ENCODE measurements at places on chromosomes 7 and 10.

DNA sequence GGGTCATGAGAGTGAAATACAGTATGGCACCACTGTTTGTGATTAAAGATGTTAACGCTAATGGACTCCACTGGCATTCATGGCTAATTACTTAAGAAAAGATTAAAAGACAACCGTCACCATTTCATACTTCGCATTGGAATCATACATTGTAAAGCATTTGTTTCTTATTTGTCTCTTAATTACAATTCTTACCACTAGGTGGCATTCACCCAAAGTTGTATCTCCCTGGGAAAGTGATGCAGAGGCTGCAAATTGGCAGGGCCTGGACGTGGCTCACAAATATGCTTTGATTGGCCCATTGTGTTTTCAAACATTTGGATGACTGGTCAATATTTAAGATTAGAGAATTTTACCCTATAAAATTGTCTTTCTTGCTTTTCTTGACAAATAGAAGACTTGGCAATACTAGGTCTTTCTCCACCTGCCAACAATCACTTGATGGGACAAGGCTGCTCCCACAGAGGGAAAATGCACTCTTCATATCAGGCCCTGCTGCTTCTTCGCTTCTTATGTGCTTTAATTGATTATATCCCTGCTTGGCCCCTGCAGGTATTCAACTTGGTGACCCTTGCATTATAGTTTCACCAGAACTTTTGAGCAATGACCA, 72.1 kb upstream of the STARD3NL start:
- no peak for DNase-seq

DNA sequence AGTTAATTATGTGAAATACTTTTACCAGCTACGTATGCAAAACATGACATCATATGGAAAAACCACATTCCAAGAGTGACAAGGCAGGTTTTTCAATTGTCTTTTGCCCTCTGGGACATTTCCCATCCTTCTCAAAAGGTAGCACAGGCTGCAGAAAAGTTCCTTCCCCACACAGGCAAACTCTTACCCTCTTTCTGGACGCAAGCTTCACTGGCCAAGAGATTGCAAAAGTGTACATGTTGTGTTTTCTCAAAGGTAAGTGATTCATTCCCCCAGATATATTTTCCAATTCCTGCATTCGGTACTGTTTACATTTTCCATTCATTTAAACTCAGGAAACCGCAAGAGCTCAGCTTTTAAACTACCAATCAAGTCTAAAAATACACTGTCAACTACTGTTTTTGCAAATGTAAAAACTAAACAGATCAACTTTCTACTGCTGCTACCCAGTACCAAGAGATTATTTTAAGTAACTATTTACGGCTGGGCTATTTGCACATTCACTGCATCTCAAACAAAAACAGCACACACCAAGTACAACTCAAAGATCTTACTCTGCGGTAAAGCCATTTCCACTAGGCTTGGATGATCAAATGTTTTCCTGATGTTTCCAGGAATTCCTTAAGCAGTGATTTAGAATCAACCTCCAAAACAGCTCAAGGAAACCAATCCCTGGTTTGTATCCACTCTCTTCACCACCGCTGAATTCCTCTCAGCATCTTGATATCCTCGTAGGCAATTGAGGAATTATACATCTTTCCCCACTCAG, 233.6 kb upstream of the CCDC6 start:
- no peak for DNase-seq

- DNase-seq: no peak
Measured at GRCh38 chr7:8063706-8064297, 95.2 kb downstream of the GLCCI1 start.

DNA sequence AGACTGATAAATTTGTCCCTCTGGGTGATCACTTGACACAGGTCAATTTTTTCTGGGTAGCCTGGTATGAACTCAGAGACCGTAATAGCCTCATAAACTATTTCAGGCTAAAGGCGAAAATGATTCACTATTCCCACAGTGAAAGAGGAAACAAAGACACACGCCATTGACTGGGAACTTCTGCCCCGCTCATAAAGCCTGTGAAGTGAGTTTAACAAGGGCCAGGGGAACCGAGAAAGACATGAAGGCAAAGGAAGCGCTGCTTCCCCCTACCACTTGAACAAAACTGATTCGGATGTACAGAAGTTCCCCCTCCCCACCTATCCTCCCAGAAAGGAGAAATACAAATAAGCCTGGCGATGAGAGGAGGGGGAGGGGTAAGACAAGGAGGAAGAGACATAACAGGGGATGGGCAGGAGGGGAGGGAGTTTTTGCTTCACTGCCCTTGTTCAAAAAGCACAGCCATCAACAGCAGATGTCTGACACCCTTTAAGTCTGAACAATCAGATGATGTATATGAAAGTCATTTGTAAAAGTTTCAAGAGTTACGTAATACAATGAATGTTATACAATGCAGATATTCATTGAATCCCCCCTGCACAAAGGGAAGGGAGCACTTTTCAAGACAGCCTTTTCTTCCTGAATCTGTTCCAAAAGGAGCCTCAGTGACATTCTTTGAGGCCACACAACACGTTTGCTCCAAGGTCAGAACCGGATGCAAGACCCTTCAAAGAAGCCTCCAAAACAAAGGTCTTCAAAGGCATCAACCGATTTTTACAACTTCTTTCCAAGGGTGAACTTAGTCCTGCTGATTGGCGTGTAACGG, 734 bp downstream of the ABCB4 start:
- DNase-seq: no peak

GRCh38 chr10:3987143-3987974, 202.3 kb upstream of the KLF6 start:
- DNase-seq: no peak

- DNase-seq: no peak
Measured at GRCh38 chr7:75896803-75897327, 18.0 kb downstream of the RHBDD2 start.

DNA sequence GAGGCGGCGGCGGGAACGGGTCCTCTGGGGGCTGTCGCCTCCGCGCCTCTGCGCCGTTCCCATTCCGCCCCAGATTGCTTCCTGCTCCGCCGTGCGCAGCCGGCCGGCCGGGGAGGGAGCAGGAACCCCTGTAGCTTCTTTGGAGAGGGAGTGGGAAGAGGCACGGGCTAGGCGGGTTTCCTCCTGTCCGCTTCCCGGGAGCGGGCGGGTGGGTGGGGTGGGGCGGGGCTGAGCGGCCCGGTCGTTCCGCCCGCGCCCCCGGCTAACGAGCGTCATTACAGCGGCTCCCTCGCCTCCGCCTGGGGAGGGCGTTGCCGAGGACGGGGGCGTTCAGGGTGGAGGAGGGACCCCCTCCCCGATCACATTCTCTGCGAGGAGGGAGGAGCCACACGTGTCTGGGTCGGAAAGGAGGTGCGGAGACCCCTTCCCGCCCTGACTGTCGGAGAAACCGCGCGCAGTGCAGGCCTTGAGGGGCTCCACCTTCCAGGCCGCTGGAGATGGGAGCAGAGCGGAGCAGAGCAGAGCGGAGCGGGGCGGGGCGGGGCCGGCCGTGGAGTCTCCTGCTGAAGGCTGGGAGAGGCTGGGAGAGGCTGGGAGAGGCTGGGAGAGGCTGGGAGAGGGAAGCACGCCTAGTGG, 39.7 kb downstream of the AGAP3 start:
- peak; percentile 83 for DNase-seq

DNA sequence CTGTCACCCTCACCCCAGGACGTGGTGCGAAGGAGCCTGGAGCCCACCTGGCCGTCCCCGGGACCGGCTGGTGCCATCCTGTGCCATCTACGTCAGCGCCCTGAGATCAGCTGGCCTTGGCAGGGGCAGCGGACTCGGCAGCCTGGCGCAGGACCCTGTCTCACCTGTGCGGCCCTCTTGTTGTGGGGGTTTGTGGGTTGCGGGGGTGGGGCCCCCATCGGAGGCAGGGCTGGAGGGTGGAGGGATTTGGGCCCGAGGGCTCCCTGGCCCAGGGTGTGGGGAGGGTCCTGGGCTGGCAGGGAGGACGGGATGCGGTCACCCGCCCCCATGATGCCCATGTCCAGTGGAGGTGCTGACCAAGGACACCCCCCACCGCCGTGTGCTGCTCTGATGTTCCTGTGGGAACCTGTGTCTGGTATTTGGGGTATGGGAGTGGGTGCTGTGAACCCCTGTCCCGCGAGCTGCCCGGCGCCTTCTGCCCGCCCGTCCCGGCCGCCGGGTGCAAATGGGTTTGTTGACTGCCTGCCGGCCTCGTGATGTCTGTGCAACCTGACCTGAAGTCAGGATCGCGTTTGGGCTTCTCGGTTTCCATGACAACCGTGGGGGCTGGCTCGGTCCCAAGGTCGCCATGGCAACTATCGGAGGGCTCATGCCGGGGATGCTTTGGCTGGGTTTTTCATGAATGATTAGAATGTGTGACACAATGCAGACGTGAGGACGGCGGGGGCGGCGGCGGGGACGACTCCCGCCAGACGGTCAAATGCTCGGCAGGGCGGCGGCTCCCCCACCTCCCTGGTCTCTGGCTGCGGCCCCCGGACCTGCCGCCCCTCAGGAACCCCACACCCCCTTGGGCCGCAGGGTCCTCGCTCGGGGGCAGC, 7.3 kb downstream of the MAFK start:
- DNase-seq: peak; percentile 87

DNA sequence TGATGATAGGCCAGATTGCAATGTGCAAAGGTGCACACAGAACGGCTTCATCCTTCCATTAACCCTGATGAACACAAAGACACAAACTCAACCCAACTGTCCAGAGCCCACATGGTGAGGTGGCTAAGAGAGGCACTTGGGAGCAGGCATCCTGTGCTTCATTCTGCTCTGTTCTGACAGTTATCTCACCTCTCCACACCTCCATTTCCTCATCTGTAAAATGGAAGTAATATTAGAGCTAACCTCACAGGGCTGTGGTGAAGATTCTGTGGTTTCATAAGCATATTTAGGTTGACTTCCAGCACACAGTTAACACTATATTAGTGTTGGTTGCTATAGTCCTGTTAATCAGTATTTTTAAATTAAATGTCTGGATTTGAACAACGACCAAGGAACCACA, 126.3 kb downstream of the TAX1BP1 start:
- DNase-seq: no peak

- DNase-seq: no peak
Measured at GRCh38 chr7:4916113-4916512, 32.6 kb upstream of the RADIL start.

- DNase-seq: peak; percentile 92
Measured at GRCh38 chr10:99329304-99329553, at the start of gene CNNM1. CNNM1 (plus strand) TSS chr10:99329356; CDS start chr10:99329388, 32 bp downstream.

GRCh38 chr7:107138696-107139420, 29.9 kb upstream of the HBP1 start:
- DNase-seq: peak; percentile 76

DNA sequence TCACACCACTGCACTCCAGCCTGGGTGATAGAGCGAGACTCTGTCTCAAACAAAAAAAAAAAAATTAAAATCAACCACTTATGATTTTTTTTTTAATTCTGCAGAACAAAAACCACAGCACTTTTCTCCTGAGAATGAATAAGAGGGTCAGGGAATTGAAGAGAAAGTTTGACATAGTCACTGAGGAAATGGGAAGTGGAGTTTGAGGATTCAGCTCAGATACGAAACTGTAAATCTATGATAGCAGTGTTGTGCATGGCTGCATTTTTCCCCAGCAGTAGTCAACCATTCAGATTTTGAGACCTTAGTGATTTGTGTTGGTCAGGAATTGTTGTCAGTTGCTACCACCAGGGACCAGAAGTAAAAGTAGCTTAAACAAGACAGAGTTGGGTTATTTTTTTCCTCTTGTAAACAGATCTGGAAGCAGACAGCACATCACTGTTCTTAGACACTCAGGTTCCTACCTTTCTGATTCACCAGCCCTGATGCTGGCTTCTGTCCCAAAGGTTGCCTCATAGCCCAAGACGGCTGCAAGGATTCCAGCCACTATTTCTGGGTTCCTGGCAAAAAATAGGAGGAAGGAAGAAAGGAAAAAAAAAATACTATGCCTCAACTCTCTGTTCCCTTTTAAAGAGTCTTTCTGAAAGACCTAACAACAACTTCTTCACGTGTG, 20.1 kb downstream of the PILRA start:
- DNase-seq: no peak

DNA sequence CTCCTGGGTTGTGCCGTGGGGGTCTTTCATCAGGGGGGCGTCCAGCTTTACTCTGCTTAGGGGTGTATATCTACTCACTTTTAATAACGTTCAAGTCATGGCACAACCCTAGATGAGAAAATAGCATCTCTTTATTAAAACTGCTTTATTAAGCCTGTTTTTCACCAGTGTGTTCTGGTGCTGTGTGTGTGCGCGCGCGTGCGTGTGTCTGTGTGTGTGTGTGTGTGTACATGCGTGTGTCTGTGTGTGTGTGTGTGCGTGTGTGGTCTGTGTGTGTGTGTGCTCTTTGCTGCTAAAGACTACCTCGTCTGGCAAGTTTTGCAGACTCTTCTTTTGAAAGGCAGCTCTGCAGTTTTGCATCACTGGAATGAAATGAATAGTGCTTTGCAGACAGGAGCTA, 390.9 kb upstream of the MKI67 start:
- DNase-seq: no peak

DNA sequence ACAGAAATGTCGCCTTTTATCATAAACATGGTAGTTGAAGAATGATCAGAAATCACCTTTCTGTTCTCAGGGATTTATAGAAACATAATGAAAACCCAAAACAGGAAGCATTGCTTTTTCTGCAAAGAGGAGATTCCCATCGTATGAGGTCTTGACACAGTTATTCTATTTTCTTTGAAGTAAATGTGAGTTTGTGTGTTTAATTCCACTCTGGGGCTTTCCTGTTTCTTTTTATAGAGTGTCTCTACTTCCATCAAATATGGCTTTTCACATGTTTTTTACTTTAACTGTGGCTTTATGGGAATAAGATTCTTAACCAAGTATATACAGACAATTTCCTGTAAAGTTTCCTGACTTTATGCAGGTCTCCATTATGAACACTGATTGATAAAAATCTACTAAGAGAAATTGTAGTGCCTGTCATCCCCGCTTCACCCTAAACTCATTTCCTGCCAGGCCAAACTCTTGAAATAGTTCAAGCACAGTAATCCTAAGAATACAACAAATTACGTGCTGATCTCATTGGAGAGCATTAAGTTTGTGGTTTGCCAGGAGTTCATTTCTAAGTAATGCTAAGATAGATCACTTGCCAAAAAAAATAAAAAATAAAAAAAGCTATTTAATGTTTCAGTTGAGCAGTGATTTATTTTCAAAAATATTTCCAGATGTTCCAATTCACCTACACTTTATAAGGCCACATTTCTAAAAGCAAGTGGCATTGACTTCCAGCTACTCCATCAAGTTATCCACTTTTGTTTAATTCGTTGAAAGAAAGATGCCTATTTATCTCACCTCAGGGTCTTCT, 52.2 kb upstream of the SEC61G start:
- DNase-seq: no peak

- DNase-seq: no peak
Measured at GRCh38 chr7:22996470-22996869, 17.5 kb downstream of the HYCC1 start.

DNA sequence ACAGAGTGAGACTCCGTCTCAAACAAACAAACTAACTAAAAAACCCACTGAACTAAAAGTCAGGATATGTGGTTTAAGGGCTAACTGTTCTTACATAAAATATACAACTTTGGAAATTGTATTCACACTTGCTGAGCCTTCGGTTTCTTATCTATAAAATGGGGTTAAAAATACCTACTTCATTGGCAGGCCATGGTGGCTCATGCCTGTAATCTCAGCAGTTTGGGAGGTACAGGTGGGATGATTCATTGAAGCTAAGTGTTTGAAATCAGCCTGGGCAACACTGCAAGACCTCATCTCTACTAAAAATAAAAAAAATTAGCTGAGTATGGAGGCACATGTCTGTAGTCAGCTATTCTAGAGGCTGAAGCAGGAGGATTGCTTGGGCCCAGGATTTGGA, 115.4 kb upstream of the KLF6 start:
- DNase-seq: no peak

Measured in posterior cingulate gyrus (tissue), 11 donors.